Memory B cell (primary cell): ENCODE measurements at places on chromosomes 12 and 14.
A peak's percentile ranks its signal among the peaks of the same experiment; 100 is the strongest.

- DNase-seq, result no peak
Observed at GRCh38 chr14:103536693-103537092, 7.7 kb downstream of the TRMT61A start.

- no peak for DNase-seq
Observed at GRCh38 chr14:103872481-103873113, 25.2 kb upstream of the PPP1R13B start.

- DNase-seq, result no peak
Observed at GRCh38 chr14:20455355-20456300, 602 bp downstream of the APEX1 start.

GRCh38 chr12:47370421-47370820, 290.7 kb upstream of the AMIGO2 start:
- DNase-seq, result no peak

- DNase-seq, result no peak
Observed at GRCh38 chr12:65965358-65965757, 141.1 kb downstream of the HMGA2 start.

DNA sequence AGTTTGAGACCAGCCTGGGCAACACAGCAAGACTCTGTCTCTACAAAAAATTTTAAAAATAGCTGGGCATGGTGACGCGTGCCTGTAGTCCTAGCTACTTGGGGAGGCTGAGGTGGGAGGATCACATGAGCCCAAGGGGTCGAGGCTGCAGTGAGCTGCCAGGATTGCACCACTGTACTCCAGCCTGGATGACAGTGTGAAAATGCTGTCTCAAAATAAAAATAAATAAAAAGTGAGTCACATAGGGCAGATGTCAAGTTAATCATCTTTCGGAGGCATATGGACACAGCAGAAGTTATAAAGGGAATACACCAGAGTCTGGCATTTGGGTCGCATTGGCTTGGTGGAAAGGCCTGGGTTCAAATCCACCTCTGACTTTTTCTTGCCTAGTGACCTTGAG, 92.7 kb downstream of the PHETA1 start:
- DNase-seq, result no peak

DNA sequence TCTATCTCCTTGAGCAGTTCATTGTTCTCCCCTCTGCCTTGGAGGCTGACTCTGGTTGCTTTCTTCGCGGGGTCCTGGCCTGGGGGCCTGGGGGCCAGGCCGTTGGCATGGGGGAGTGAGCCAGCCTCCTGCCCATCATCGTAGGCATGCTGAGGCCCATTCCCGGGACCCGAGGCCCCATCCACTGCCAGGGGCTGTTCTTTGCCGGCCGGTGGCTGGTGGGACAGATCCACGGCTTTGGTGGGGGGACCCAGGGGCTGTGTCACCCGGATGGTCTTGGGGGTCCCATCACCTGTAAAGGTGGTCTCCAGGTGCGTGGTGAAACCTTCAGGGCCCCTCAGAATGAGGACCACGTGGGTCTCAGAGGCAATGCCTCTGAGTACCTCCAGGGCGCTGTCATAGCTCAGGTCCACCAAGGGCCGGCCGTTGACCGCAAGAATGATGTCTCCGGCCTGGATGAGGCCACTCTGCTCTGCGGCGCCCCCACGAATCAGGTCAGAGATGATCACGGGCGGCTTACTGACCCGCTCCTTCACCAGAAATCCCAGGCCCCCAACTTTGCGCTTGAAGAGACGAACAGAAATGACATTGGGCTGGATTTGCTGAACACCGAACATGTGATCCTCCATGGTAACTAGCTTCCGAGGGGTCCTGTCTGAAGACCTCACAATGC, 30.8 kb downstream of the NOS1 start:
- DNase-seq, result no peak

- no peak for DNase-seq
Observed at GRCh38 chr14:68535404-68536017, 257.4 kb downstream of the ZFP36L1 start.

- DNase-seq, result no peak
Observed at GRCh38 chr12:92061061-92061460, 84.6 kb downstream of the BTG1 start.

GRCh38 chr14:51609251-51609954, 42.3 kb upstream of the FRMD6 start:
- DNase-seq, result no peak

DNA sequence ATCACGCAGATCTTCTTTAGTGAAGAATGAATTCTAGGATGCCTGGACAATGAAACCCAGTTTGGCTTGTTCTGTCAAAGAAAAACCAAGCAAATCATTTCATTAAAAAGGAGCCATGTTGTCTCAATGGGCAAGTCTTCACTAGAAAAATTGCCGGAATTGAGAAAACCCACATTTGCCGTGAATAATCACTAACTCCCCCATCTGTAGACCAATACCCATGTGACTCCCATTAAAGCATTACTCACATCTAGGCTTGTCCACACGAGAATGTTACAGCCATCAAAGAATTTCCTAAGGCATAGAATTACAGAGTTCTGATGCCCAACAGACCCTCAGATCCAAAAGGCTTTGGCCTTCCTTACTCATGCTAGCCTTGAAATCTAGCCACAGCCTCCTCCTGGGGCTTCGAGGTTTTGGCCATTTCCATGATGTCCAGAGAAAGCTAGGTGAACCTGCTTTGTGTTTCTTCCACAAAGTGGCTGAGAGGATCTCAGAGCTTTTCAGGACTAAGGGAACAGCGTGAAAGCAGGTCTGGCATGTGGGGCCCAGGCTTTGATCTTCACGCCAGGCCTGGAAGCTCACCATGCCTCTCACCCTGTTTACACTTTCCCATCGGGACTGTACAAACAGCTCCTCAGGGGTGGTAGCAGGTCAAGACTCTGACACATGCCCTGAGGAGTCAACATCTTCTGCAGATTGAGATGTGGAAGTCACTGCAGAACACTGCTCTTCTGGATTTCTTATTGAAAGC, 12.1 kb downstream of the SLC7A8 start:
- no peak for DNase-seq

GRCh38 chr14:89493877-89494634, 77.0 kb upstream of the FOXN3 start:
- DNase-seq, result peak; percentile 71

DNA sequence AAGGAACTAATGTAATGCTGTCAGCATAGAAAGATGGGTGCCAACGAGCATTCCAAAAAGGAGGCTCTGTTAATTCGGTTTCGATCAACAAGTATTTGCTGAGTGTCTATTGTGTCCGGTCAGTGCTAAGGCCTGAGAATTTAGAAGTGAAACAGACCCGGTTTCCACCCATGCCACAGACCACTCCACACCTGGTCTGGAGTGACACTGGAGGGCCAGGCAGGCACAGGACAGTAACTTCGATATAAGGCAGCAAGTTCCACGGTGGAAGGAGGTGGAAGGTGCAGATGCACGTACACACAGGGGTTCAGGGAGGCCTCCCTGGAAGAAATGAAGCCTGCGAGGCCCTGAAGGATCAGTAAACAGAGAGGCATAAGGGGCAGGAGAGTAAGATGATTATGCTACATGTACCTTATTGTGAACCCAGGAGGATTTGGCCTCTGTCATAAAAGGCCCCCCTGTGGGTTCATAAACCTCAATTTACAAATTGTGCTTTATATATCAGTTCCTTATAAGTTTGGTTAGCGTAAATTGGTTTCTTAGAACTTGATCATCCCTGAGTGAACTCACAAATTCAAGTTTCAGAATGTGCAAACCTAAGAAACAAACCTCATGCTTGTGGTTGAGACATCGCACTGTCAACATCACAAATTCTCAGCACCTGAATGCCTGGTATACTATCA, 25.9 kb downstream of the SSH1 start:
- no peak for DNase-seq

DNA sequence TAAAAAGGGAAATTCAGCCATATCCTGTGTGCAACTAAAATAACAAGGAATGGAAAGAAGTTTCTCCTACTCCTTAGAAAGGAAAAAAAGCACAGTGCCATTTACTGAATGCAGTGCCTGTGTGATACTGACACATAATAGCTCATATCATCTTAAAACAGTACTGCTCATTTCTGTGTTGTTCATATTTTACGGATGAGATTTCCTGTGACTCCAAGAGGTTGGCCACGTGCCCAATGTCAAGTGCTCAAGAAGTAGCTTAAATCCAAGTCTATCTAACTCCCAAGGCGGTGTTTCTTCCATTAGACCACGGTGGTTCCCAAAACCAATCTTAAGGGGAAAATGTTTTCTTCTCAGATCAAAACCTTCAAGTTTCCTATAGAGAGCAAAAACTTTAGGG, 20.0 kb downstream of the MAP3K9 start:
- DNase-seq, result no peak

DNA sequence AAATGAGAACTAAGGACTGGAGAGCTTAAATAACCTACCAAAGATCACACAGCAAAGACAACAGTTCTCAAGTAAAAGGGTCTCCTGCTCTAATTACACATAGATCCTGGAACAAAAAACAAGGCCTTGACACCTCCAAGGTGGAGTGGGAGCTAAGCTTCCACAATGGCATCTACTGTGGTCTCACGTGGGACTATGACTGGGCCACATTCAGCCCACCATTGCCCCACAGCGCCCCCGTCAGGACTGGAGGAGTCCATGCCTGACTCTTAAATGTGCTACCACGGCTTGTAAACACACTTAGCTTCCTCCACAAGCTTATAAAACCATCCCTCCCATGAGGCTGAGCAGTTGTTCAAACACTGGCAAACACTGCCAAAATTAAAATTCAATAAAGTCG, 88.5 kb downstream of the GCH1 start:
- no peak for DNase-seq

- DNase-seq, result peak; percentile 10
Observed at GRCh38 chr14:53180272-53181221, 27.4 kb upstream of the DDHD1 start.

DNA sequence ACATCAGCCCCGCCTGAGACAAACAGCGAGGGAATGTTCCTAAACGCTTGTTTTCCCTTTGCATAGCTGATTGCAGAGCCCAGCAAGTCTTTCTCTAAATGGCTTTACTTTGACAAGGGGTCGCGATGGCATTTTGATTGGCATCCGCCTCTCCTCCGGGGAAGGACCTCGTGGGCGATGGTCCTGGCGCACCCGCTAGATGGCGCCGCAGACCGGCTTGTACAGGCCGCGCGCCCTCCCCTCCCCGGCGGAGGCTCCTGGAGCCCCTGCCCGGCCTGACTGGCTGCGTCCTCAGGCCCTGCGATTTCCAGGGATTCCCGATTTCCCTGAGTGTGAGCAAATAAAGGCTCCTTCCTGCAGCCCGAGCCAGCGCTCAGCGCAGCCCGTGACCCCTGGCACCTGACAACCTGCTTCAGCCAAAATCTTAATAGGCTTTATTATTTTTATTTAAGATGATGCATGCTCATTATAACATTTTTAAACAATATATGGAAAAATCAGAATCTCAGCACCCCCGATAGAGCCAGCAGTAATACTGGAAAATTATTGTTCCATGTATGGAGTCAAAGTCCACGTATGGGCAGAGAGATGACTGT, 468.3 kb downstream of the AACS start:
- no peak for DNase-seq

DNA sequence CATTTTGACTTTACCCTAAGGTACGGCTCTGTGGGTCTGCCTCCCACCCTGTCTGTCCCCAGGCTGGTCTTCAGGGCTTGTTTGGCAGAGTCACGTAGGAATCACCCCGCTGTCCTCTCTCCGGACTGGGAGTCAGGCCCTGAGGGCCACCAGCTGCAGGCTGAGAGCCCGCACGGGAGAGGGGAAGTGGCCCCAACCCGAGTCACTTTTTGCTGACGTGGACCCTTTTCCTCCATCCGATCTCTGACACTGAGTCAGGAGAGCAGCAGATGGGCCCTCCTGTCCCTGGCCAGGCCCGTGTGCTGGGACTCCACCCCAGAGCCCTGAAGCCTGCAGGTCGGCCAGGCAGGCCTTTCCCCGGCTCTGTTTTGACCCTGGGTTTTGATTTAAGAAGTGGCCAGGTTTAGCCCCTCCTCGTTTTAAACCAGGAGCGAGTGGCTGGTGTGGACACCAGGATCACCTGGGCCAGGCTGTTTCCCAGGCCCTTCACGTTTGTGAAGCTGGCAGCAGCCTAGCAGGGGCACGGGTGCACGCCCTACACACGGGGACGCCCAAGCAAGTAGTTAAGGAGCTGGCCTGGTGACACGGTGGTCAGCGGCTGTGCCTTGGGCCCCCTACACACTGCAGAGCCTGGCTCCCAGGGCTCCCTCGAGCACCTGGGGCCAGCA, 12.5 kb upstream of the TEX22 start:
- DNase-seq, result no peak

GRCh38 chr12:69003991-69004390, 71.0 kb upstream of the CPM start:
- no peak for DNase-seq

DNA sequence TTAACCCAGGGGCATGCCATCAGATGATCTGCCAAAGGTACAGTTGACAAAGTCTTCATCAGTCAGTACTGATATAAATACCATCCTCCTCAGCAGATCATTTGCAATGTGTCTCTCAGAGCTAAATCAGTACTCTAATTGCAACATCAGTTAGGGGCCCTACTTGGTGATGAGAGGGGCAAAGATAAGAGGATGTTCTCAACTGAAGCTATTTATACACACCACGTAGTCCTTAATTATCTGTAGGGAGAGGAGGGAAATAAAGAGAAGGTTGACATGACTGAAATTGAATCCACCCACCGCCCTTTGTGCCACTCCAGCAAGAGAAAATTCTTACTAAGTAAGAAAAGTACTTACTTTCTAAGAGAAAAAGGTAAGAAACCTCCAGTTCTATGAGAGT, 157.8 kb upstream of the NUDT4 start:
- no peak for DNase-seq

DNA sequence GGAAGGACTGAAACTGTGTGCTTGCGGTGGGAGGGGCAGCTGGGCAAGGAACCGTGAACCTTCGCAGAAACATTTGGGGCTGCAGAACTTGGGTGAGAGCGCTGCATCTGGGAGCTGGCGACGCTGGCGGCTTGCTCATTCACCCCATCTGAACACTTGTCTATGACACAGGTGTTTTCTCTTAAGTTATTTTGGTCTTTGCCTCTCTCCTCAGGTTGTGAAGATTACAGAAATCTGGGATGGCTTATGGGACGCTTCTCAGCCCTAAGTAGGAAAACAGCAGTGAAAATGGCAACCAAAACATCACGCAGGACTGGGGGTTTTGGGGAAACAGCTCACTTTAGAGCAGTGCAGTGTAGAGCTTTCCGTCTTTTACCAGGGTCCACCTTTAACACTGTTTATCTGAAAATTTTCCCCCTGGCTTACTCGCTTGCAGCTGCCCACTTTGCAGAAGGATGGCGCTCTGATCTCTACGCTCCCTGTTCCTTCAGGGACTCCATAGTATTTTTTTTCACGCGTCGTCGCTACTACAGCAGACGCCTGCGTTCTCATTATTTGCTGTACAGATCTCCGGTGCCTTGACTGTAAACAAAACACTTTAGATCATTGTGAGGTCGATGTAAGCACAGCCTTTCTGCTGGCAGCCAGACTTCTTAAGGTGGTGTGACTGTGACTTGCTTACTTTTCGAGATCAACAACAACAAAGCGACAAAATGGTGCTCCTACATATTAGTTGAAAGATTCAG, 2.7 kb upstream of the CDKN1B start:
- peak; percentile 47 for DNase-seq

GRCh38 chr14:81289516-81289915, 68.8 kb upstream of the GTF2A1 start:
- DNase-seq, result no peak

GRCh38 chr12:3263939-3264922, 187.1 kb downstream of the TSPAN9 start:
- DNase-seq, result no peak
